Activated T-cell treated with anti-CD3 and anti-CD28 coated beads for 48 hours (primary cell): ENCODE measurements at places on chromosomes 13 and 19.

- DNase-seq, result no peak
Measured at GRCh38 chr13:56718791-56719190, 421.9 kb upstream of the PRR20A start.

DNA sequence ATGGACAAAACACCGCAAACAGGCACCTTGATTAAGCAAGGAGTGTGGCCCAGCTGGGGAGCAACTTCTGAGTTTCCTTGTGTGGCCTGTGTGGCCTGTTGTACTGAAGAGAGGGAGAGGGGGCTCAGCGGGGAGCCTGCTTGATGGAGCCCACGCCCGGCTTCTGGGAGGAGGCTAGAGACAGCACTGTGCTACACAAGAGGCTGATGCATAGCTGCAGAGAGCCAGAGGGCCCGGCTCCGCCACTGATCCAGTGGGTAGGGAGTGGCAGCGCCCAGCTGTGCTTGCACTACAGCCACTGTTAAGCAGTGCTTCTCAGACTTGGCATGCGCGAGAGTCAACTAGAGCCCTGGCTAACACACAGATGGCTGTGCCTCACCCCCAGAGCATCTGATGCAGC lies 19.0 kb downstream of the LYL1 start:
- DNase-seq, result no peak

DNA sequence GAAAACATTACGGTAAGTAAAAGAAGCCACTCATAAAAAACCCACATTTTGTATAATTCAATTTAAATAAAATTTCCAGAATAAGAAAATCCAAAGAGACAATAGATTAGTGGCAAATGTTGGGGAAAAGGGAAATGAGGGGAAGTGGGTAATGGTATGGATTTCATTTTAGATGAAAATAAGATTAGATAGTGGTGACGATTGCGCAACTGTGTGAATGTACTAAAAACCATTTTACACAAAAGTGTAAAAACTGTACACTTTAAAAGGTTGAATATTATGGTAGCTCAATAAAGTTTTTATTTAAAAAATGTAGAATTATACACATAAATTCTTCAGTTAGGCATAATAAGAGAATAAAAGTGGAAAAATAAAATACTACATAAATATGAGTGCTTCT lies 3.7 kb downstream of the MBD3L1 start:
- DNase-seq, result no peak

DNA sequence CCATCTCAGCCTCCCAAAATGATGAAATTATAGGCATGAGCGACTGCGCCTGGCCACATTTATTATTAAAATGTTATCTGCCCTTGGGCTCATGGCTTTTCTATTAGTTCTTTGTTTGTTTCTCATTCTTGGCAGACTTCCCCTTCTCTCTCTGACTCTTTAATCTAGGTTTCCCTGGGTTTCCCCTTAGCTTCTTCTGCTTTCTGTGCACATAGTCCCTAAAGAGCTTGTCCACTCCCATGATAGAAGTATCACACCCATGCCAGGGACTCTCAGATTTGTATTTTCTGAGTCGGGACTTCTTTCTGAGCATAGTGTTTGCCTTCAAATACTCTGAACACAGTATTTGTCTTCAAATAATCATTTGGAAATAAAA lies 38.6 kb upstream of the ITM2B start:
- no peak for DNase-seq

DNA sequence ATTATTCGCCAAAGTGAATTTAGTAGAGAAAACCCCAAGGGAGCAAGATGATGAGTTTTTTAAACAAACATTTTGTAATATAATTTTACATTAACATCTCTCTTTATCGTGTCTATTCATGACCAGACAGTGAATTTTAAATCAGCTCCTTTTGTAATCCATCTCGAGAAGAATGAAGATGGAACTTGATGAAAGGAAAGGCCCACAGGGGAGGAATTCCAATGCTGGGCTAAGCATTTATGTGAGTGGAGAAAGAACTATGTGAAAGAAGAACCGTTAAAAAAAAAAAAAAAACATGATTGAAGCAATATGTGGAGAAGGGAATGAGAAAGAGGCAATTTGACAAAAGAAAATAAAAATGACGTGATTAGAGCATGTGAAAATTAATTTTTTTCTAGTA lies 170.6 kb downstream of the KCTD12 start:
- no peak for DNase-seq

DNA sequence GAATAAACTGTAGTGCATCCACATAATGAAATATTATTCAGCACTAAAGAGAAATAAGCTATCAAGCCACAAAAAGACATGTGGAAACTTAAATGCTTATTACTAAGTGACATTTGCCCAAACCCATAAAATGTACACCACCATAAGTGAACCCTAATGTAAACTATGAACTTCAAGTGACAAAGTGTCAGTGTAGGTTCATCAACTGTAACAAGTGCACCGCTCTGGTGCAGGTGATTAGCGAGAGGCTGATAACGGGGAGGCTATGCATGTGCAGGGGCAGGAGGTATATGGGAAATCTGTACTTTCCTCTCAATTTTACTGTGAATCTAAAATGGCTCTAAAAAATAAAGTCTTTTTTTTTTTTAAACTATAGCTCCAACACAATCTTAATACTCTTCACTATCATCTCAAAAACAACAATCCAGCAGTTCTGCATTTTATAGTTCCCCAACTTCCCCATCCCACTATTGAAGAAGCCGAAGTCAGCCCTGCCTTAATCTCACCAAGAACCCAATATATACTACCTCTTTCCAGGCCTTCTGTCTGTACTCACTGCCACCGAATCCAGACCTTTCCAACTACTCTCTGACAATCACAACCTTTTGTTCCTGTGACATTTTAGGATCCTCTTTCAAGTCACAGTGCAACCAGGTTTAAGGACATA lies 22.6 kb downstream of the ELF1 start:
- DNase-seq, result no peak

DNA sequence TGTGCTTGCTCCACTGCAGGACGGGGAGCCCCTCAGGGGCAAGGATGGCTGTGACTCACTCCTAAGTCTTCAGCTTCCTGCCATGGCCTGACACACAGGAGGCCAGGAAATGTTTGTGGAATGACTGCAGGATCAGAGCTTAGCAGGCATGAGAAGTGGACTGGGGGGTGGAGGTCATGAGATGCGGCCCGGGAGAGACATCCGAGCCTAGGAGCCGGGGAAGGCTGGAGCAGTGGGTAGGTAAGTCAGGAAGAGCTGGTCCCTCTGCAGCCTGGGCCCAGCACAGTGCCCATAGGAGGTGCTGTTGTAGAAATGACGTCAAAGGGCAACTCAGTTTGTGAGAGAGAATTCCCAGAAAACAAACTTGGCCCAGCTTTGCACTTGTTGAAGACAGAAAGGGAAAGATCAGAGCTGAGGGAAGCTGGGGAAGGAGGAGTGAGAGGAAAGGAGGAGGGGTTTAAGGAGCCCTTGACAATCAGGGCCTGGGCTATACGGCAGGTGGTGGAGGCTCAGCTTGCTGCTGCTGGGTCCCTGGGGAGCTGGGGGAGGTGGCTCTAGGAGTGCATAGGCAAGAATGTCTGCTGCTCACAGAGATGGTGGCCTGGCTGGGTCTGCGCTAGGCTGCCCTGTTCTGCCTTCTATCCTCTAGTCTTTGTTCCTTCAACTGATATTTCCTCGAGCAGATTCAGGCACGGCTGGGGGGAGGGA lies 18.5 kb downstream of the POU2F2 start:
- DNase-seq, result no peak

DNA sequence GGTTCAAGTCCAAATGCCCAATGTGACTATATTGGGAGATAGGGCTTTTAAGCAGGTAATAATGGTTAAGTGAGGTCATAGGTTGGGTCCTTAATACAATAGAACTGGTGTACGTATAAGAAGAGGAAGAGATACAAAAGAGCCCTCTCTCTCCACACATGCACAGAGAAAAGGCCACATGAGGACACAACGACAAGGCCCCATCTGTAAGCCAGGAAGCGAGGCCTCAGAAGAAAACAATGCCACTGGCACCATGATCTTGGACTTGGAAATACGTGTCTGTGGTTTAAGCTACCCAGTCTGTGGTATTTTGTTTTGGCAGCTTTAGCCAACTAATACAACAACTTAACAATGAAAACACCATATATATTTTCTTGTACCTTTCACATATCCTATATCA lies 23.4 kb upstream of the RFC3 start:
- no peak for DNase-seq

- DNase-seq, result no peak
Measured at GRCh38 chr13:39956036-39956435, 300.6 kb downstream of the COG6 start.

- no peak for DNase-seq
Measured at GRCh38 chr19:6588508-6589345, 2.2 kb downstream of the CD70 start.

DNA sequence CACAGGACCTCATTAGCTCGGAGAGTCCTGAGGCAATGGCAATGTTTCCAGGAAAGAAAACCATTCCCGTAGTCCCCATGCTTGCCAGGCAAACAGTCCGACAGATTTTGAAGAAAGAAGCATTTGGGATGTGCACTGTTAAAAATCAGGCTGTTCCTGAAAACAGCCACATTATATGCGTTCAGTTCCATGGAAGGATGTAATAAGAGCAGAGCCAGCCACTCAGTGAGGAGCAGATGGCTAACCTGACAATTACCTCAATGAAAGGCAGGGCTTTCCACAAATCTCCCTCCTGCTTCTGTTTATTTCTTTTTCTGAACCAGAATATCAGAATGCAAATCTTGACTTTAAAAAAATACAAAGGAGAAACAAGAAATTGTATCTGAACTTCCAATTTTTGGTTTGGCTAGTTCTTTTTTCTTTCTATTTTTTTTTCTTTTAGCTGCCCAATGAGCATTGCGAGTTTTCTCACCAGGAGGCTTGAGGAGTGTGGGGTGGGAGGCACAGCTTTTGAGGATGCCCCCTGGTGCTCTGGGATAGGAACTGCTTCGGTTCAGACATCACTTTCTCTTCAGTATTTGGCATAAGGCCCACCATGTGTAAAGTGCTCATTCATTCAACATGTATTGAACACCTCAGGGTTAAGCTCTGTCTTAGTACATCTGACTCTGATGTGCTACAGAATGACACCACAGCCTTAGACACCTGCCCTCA lies 124.2 kb downstream of the TBC1D4 start:
- DNase-seq, result peak; percentile 45

GRCh38 chr19:12333162-12334159 lies at the start of gene ZNF563:
TSS of gene ZNF563 (minus strand) at chr19:12333633. CDS start at chr19:12333482, 151 bp downstream.
- peak; percentile 97 for DNase-seq

GRCh38 chr13:61410669-61411297 lies 4.9 kb downstream of the PCDH20 start:
- no peak for DNase-seq

DNA sequence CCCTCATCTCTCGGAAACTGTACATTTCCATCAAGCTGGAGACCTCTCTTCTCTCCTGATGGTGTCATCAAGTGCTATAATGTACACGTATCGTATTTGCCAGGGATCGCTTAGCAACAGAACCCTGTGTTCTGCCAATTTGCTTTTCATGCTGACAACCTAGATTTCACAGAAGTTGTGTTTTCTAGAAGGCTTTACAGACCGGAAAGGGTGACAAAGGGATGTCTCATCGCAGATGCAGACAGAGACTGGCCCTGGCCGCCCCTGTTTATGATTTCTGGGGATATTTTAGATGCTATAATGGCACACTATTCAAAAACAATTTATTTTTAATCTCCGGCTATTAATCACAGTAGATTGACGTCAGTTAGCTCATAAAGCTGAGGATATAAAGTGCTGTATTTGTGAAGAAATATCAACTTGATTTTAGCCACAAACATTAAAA lies 291.4 kb downstream of the IRS2 start:
- DNase-seq, result no peak

GRCh38 chr19:28403690-28404089 lies 809.3 kb downstream of the UQCRFS1 start:
- DNase-seq, result no peak

- peak; percentile 90 for DNase-seq
Measured at GRCh38 chr19:1266129-1266915, 2.8 kb upstream of the CIRBP start.

GRCh38 chr19:33557720-33558119 lies 36.1 kb upstream of the PEPD start:
- no peak for DNase-seq

GRCh38 chr19:2680808-2681207 lies 21.7 kb downstream of the GNG7 start:
- no peak for DNase-seq

DNA sequence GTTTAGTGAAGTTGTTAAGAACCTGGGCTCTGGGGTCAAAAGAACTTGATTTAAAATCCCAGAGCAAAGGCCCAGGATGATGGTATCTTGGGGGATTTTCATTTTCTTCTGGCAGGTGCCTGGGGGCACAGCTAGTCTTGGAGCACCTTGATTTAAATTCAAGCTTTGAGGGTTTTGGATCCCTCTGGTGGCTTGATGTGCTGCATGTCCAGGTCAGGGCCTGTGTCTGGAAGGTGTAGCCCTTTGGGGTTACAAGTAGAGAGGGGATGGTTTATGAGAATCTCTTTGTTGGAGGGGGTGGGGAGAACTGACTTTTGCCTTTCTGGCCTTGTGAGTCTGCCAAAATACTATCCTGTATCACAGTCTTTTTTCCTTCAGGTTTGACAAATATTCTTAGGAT lies 55.8 kb downstream of the AKAP11 start:
- no peak for DNase-seq

- DNase-seq, result no peak
Measured at GRCh38 chr19:1914826-1915341, 9.7 kb downstream of the ADAT3 start.

DNA sequence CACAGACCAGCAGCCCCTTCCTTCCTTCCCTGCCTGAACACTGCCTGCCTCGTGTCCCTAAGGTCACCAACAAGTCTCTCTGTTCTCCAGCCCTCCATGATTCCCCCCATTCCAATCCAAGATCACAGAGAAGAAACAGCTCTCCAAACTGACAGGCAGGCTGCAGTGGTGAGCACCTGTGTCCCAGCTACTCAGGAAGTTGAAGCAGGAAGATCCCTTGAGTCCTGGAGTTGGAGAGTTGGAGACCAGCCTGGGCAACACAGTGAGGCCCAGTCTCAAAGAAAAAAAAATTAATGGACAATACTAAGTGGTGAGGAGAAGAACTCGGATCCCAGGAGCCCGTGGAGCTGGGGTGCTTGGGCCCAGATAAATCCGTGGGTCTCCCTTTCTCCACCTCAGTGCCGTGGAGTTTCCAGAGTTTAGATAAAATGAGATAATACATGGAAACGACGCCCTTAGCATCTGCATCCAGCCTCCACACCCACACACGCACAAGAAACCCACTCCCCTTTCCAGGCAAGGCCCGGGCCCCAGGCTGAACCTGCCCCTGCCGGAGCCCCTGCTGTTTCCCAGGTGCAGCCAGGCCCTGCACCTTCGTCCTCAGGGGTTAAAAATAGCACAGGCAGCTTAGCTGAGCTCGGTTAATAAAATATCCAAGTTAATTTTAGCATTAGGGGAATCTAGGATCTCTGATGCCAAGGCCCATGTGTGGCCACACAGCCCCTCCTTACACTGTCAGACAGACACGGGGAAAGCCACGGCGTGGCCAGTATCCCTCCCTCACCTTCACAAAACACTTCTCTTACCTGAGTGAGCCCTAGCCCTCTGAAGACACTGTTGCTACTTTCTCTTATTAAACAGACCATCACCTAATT lies 4.7 kb downstream of the RASA3 start:
- no peak for DNase-seq

GRCh38 chr19:2497186-2497585 lies 21.3 kb downstream of the GADD45B start:
- no peak for DNase-seq
